ENCODE measurements at places on chromosomes 2 and 18.

GRCh38 chr2:165064743-165065142 is 109.4 kb upstream of the SLC38A11 start:
- no peak for DNase-seq

GRCh38 chr2:64928813-64929212 is 60.4 kb upstream of the SLC1A4 start:
- DNase-seq, result no peak

DNA sequence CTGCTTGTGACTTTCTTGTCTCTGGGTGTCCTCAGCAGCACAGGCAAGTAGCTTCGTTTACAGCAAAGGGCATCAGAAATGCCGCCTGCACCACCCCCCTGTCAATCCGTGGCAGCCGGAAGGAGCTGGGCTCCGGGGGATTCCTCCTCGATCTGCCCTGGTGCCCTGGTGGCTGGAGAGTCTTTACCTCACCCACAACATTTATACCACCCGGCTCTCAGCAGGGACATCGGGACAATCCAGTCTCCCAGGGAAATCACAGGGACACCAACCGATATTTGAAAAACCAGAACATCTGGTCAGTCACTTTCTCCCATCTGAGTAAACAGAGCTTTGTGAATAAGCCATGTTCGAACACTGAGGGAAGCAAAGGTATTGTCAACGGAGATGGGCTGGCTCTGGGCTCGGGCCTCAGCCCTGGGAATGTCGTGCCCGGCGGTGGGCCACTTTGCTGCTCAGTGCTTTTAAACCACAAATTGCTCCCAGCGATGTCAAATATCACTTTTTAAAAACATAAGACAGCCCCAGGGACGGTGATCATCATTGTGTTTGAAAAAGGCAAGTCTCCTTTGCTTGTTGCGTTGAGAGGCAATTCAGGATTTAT is 210.0 kb upstream of the SALL3 start:
- DNase-seq, result no peak

- no peak for DNase-seq
These were observed 81.3 kb upstream of the HPCAL1 start for GRCh38 chr2:10221443-10221842.

DNA sequence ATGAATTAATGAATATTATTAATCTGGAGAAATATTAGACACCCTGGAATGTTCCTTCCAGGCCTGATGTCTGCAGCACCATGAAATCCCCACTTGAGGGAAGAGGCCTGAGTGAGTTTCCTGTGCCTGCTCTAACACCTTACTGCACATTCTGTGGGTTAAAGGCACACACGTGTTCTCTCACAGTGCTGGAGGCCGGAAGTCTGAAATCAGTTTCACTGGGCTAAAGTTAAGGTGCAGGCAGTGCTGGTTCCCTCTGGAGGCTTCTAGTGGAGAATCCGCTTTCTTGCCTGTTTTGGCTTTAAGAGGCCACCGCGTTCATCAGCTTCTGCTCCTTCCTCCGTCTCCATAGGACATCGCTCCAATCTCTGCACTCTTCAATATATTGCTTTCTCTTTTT is 48.7 kb downstream of the ACKR3 start:
- no peak for DNase-seq

DNA sequence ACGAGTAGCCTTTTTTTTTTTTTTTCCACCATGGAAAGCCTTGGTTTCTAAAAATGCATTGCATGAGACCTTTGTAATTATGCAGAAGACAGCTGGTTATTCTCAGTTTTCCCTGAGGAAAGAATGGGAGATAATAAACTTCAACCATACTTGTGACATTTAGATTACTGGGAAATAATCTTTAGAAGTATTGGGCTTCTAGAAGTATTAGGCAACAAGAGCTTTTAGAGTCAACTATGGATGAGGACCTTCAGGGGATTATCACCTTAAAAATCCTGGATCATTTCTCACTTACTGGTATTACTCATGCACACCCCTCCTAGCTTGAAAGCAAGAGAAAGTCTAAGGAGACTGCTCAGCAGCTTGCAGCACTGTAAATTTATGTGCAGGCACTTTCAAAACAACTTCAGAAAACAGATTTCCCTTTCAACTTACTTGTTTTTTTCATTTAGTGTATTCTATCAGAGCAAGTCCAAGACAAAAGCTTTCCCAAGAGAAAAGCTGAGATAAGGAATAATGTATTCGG is 175.9 kb downstream of the NRXN1 start:
- no peak for DNase-seq

DNA sequence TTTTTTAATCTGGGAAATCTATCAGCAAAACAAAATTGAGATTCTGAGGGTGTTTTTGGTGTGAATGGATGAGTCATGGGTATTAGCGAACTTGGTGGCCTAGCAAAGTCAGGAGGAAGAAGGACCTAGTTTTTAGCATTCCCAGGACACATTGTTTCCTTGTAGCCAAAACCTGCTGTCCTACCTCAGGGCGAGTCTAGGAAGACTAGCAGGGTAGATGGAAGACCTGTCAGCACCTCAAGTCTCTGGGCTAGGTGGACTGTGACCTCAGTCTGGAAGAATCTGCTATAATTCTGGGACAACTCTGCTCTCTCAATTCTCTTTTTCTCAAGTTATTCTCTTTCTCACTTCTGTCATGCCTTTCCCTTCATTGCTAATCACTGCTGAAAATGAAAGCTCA is 1399.3 kb upstream of the LRRTM1 start:
- DNase-seq, result no peak

DNA sequence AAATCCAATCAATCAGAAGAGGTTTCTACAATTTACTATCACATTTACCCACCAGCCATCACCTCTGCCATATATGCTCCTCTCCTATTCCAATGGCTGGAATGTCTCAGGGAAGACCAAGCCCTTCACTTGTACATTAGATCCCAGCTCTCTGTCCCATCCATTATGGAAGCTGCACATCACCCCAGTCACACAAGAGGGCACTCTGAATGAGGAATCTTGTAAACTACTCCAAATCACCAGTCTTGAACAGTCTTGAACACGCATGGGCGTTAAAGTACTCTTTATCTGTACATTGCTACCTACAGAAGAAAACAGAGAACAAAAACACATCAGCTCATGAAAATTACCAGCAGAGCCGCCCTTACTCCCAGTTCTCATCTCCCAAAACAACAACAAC is 38.7 kb downstream of the ZC3H8 start:
- DNase-seq, result no peak

DNA sequence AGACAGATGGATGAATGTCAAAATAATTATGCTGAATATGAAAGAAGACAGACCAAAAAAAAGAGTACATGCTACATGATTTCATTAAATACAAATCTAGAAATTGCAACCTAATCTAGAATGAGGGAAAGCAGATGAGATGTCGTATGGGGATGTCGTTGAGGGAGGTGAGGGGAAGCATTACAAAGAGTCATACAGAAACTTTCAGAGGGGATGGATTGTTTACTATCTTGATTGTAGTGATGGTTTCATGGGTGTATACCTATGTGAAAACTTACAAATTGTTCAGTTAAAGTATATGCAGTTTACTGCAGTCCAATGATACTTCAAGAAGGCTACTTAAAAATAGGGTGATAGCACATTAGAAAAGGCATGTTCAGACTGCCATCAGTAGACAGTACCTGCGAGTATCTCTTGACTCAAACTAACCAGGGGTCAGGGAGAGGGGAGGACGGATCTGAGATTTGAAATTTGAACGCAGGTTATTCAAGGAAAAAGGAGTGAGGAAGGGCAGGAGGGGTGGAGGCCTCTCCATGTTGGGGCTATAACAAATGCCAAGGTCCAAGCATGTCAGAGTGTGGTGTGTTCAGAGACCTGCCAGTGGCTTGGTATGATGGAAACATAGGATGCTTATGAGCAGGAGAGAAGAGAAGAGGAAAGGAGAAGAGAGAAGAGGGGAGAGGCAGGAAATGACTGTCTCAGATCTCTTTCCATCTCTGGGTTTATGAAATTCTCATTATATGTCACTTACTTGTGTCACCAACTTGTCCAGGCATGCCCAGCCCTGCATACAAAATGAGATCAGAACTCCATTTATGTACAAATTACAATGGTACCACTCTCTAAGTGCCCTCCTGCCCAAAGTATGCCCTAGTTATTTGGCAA is 257.3 kb upstream of the CXCR4 start:
- no peak for DNase-seq

- no peak for DNase-seq
These were observed 22.8 kb downstream of the COL6A3 start for GRCh38 chr2:237391140-237391539.

DNA sequence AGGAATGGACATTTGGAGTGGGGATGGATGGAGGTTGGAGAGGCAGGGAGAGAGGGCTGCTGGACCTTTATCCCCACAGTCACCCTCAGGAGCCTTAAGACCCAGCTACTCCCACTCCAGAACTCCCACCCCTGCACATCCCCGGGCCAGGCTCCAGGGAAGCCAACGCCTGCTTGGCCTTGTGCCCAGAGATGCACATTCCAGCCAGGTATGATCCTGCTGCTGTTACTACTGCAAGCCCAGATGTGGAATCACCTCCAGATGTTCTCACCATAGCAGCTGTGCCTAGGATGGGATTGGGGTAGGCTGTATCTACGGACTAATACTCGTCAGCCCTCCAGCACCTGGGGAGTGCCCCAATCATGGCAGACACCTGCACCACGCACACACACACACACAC is 71.7 kb downstream of the ZFP36L2 start:
- no peak for DNase-seq

DNA sequence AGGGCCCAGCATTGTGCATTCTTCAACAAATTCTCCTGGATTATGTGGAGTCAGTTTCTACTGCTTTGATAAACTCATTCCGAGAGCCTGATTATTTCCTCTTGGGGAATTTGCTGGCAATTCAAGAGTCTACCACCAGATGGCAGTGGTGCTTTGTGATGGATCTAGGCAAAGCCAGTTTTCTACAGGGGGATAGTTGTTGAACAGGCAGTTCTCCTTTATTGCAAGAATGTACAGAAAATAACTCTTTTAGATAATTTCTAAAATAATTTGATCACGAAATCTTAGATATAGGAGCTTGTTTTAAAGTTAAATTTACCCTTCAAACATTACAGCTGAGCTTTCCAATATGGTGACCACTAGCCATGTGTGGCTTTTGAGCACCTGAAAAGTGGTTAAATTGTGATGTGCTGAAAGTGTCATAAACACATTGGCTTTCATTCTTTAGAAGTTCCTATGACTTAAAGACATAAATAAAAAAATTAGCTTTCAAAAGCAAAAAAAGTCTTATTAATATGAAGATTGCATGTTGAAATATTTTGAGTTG is 66.7 kb upstream of the HAAO start:
- peak; percentile 63 for DNase-seq

- no peak for DNase-seq
These were observed 185.4 kb upstream of the REV1 start for GRCh38 chr2:99675130-99675661.

DNA sequence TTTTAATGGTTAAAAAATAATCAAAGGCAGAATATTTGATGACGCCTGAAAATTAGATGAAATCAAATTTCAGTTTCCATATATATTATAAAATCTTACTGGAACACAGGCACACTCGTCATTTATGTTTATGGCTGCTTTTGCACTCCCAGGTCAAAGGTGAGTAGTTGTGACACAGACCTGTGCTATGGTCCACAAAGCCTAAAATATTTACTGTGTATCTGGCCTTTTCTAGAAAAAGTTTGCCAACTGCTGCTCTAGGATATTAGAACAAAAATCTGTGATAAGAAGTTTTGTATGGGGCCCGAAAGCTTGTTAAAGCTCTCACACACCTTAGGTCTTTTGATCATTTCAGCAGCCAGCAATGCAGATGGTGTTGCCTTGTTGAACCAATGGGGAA is 104.3 kb downstream of the PKP4 start:
- no peak for DNase-seq

DNA sequence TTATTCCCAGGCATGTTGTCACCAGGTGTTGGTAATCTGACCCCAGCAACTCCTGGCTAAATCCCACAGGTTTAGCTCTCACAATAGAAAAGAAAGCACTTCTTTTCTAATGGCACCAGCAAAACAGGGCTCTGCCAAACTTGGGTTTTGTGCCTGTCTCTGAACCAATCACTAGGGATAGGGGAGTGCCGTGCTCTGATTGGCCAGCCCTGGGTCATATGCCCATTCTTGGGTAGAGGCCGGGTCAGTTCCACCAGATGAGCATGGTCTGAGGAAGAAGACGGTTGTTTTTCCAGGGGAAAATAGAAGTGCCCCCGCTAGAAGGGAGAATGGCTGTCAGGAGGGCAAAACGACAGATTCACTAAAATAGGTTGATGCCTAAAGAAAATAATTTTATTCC is 14.7 kb downstream of the CDK15 start:
- no peak for DNase-seq

GRCh38 chr2:68813596-68813995 is 57.6 kb downstream of the BMP10 start:
- DNase-seq, result no peak

DNA sequence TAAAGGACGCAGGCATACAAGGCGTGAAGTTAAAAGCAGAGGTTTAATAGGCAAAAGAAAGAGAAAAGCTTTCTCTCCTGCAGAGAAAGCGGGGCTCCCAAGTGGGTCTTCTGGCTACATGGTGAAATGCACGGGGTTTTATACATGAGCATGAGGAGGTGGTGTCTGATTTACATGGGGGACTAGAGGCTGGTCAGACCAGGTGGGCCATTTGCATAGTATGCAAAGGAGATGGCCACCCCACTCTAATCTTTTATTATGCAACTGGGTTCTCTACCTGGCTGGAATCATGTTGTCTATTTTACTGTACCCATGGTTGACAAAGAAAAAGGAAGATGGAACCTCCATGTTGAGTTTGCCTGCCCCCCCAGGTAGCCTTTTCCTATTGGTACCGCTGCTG is 356.2 kb downstream of the KCNJ3 start:
- DNase-seq, result no peak

DNA sequence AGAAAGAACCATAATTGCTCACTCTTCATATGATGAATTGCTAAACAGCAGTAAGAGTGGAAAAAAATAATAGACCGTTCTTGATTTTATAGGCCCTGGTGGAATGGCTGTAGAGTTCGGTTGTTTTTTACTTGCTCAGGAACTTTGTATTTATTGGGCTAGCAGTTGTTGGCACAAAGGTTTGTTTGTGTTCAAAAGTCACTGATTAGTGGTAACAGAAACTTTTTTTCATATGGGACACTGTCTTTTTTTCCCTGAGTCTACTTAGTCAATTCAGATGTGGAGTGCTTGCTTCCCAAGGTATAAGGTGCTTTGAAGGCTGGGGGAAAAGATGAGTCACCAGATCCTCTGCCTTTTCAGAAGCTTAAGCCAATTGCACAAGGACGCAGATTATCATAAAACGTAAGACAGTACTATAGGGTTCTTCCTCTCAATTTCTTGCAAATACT is 25.8 kb downstream of the PHLPP1 start:
- no peak for DNase-seq

- no peak for DNase-seq
These were observed 172.3 kb downstream of the ALK start for GRCh38 chr2:29749041-29749440.

DNA sequence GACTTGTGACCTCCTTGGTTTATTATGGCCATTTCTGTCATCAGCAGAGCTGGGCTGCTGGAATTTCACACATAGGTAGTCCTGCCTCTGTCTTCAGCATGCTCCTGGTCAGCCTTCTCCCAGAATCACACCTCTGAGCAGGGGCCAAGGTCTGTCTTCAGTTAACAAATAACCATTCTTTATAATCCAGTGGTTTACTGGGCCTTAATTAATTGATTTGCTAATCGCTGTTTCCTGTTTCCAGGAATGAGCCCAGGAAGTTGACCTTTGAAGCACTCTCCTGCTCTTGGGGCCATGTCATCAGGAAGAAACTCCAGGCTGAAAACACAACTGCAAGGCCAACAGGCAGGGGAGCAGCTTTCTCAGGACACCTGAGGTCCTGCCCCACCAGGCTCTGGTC is 278.5 kb downstream of the SRBD1 start:
- DNase-seq, result no peak

All from CD8-positive, alpha-beta memory T cell (primary cell).